ENCODE measurements at places on chromosomes 12 and 14.

- peak; percentile 60 for DNase-seq
These were observed 40.4 kb upstream of the GZMB start for GRCh38 chr14:24674204-24674970.

DNA sequence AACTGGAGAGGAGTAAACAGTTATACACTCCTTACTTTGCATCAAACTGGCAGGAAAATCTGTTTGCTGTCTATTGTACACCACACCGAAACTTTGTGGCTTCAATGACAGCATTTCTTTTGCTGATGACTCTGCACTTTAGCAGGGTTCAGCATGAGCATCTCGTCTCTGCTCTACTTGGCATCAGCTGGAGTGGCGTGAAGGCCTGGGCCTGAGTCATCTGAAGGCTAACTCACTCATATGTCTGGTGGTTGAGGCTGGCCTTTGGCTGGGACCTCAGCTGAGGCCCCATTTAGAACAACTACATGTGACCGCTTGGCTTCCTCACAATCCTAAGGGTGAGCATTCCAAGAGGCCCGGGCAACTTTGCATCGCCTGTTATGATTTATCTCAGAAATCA, 28.7 kb upstream of the REP15 start:
- no peak for DNase-seq

DNA sequence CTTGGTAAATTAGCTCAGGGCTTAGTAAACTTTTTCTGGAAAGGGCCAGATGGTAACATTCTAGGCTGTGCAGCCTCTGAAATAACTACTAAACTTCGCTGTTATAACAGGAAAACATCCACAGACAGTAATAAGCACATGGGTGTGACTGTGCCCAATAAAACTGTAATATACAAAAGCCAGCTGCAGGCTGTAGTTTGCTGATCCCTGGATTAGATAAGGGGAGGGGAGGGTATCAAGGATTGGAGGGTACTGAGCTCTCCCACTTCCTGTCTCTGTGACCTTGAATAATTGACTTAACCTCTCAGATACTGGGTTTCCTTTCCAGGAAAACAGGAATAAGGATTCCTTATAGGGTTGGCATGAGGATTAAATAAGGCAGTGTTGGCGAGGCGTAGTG, 81.2 kb downstream of the CCDC60 start:
- DNase-seq: no peak

GRCh38 chr12:128823216-128823915, 392 bp downstream of the SLC15A4 start:
- no peak for DNase-seq

DNA sequence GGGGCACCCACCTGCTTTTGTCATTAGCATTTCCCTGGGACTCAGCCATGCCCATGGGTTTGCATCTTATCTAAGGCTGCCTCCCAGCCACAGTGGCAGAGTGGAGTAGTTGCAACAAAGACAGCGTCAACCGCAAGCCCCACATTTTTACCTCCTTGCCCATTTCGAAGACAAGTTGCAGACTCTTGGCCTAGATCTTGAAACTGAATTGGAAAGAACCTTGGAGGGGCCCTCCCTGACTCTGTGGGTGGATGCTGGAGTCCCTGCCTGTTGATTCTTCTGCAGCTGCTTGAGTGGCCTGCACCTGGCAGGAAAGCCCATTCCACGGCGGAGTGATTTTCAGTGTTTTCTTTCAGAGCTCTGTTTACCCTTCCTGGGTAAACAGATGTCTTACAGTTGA, 309.0 kb downstream of the VRK1 start:
- DNase-seq: no peak

DNA sequence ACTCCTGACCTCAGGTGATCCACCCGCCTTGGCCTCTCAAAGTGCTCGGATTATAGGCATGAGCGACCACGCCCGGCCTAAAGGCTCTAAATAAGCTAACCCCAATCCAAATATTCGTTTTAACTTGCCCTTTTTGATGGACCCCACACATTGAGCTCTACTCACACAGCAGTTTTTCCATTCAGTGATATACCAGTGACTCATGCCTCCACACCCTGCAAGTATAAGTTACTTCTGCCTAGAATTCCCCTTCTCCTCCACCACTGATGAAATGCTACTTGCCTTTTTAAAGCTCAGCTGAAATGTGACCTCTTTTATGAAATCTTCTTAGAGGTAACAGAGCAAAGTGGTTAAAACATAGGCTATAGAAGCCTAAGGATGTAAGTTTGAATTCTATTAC, 68.8 kb downstream of the EXOC5 start:
- no peak for DNase-seq

GRCh38 chr14:85308531-85309300, 221.2 kb upstream of the FLRT2 start:
- no peak for DNase-seq

DNA sequence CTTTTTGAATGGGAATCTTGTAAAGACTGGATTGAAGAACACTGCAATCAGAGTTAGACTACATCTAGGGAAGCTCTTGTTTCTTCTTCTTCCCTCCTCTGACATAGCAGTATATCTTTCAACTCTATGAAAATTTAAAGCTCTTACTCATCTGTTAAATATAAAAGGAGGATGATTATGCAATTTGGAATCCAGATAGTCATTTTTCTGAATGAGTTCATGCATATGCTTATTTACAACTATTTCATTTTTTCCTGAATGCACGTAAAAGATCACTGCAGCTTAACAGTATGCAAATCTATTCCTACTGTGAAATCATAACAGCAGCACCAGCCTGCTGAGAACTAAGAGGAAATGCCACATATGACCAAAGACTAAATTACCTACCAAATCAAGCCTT, 133.5 kb upstream of the TMCC3 start:
- no peak for DNase-seq

DNA sequence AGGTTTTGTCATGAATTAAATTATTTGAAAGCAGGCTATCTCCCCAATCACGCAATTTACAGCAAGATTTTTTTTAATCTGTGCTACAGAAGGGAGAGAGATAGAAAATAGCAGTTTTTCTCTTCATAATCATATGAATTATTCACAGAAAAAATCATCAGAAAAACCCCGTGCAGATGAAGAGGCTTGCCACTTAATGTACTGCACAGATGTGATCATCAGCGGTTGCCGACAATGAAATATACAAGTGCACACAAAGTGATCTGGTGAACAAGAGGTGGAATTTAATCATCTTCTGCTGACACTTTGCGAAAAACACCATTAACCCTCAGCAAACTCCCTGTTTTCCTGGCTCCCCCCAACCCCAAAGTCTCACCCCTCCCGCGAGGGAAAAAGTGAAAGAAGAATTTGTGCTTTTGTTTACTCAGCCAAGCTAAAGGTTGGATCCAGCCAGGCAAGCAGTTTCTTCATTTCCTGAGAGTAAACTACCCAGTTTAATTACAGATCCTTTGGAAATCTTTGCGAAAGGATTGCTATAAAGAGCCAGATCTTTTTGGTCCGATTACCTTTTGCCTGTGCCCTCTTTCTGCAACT, 3.1 kb upstream of the LMO3 start:
- no peak for DNase-seq

- DNase-seq: peak; percentile 83
These were observed 50.1 kb downstream of the KLRG1 start for GRCh38 chr12:9039397-9039977.

GRCh38 chr12:107200394-107200793, 107.0 kb upstream of the CRY1 start:
- no peak for DNase-seq

GRCh38 chr14:58565832-58566231, 71.9 kb upstream of the DACT1 start:
- no peak for DNase-seq

DNA sequence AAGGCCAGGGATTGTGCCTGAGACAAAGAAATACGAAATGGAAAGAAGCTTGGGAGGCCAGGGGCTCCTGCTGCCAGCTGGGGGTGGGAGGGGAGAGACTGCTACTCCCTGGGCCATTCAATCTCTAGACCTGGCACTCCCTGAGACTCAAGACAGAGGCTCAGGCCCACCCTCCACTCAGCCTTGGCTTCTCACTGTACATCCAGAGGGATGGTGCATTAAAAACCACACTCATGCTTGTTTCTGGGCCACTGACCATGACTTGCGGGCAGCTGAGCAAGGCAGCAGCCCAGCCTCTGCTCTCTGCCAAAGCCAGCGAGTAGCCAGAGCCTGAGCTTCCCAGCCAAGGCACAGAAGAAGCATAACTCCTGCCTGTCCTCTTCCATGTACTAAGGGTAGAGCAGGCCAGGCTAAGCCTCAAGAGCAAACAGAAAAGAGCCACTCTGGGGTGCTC, 41.5 kb downstream of the PITPNM2 start:
- DNase-seq: no peak

DNA sequence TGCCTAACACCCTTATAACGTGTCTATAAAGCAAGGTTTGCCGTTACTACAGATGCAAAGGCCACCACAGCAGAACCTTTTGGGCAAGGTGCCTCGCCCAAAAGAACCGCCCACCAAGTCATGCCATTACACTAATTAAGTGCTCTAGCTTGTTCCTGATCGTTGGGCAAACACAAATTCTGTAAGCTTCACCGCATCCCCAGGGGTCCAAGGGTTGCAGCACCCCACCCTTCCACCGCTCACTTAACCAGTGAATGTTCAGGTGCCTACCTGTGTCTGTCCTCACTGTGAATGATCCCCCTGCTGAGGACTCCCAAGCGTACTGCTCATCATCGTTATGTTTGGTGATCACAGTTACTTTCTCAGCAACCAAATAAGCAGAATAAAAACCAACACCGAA, 1.4 kb downstream of the HSP90AA1 start:
- no peak for DNase-seq

GRCh38 chr14:74569387-74569786, 42.6 kb downstream of the LTBP2 start:
- no peak for DNase-seq

Data from CD4-positive, alpha-beta T cell treated with Interleukin-2 at 100 ng/mL for 4 hours (primary cell).